ENCODE measurements at places on chromosomes 6 and 20. TPM values are rescaled to one million over a fixed set of nuclear protein-coding genes. Genes with fewer than 3 reads are reported as not detected.

The PACSIN1 gene
- not detected for total RNA-seq

The ZC2HC1B gene
- total RNA-seq: not detected

The C20orf141 gene
- total RNA-seq: not detected

The IL17A gene
- not detected for total RNA-seq

The ENPP1 gene
- total RNA-seq: 2.5 TPM

GRCh38 chr6:5554226-5554625 is 292.9 kb downstream of the FARS2 start:
- DNase-seq: no peak

GRCh38 chr6:106916891-106917290 is 57.6 kb downstream of the CD24 start:
- DNase-seq: no peak

GRCh38 chr20:14518648-14519047 is 181.2 kb upstream of the FLRT3 start:
- DNase-seq: no peak

GRCh38 chr6:41209547-41210320 is 8.8 kb upstream of the TREML2 start:
- DNase-seq: no peak

- no peak for DNase-seq
Measured at GRCh38 chr6:106540907-106541306, 88.4 kb downstream of the RTN4IP1 start.

- DNase-seq: no peak
Measured at GRCh38 chr6:90537027-90537426, 49.8 kb downstream of the MAP3K7 start.

- DNase-seq: no peak
Measured at GRCh38 chr6:133969921-133970295, 16.9 kb downstream of the TBPL1 start.

- no peak for DNase-seq
Measured at GRCh38 chr6:18350712-18351111, 36.4 kb upstream of the RNF144B start.

DNA sequence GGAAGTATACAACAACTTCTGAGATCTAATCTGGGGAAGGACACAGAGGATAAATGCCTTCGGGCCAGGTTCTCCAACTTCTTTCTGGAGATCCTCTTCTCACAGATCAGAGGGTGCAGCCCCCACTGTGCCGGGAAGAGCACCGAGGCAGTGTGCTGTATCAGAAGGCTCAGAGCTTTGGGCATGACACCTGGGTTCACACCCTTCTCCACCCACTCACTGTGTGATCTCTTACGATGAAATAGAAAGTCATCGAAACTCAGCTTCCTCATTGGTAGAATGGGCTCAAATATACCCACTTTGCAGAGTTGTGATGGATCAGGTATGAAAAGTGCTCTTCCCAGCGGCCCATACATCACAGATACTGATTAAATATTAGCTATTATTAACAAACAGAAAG is 347.5 kb upstream of the SOX4 start:
- DNase-seq: no peak

GRCh38 chr6:39982720-39983119 is 48.5 kb upstream of the MOCS1 start:
- no peak for DNase-seq

DNA sequence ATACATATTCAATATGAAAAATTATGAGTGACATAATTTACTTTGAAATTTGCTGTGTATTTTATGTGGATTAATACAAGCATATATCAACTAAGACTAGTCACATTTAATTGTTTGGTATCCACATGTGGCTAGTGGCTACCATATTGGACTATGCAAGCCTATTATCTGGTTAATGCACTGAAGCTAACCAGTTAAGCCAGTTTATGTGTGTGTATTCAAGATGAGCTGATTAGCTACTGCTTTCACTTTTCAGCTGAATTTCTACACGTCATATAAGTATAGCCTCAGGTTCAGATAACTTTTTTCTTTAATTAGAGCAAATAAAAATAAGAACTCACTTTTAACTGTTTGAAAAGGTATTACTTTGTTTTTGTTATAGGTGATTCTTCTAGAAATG is 903.7 kb downstream of the TFAP2A start:
- no peak for DNase-seq

DNA sequence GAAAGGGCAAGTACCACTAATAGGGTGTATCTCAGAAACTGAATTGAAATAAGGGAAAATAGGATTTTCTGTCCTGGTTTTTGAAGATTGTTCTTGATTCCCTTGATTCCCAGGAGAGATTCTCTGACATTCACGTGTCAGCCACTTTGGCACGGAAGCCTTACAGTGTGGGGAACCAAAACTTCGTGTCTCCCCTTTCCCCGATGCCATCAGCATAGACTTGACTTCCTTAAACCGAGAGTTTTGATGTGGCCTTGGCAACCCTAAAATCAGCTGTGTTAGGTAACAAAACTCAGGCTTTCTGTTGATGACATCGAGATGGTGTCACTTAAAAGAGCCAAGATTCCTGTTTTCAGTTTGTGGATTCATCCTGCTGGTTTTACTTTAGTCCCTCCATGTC is 7.5 kb downstream of the HMGN4 start:
- no peak for DNase-seq
